ENCODE measurements at places on chromosomes 2 and 18.

- DNase-seq: no peak
These were observed 24.0 kb downstream of the RAX start for GRCh38 chr18:59249199-59249774.

DNA sequence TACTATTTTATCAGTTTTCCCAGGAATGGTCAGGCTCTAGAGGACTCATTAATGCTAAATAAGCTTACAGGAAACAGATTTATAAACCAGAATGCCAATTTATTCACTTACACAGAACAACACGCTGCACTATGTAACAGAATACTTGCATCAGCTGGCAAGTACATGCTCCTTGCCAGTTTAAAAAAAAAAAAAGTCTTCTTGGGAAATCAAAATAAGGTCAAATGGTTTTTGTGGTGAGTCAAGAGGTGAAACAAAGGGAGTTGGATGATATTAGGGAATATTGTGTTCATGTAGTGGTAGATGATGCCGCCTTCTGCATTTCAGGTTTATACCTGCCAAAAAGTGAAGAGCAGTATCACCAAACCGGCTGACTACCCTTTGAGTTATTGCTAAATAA is 1322.1 kb upstream of the ZEB2 start:
- DNase-seq: no peak

GRCh38 chr2:65360441-65360840 is 72.0 kb downstream of the SPRED2 start:
- DNase-seq: no peak

DNA sequence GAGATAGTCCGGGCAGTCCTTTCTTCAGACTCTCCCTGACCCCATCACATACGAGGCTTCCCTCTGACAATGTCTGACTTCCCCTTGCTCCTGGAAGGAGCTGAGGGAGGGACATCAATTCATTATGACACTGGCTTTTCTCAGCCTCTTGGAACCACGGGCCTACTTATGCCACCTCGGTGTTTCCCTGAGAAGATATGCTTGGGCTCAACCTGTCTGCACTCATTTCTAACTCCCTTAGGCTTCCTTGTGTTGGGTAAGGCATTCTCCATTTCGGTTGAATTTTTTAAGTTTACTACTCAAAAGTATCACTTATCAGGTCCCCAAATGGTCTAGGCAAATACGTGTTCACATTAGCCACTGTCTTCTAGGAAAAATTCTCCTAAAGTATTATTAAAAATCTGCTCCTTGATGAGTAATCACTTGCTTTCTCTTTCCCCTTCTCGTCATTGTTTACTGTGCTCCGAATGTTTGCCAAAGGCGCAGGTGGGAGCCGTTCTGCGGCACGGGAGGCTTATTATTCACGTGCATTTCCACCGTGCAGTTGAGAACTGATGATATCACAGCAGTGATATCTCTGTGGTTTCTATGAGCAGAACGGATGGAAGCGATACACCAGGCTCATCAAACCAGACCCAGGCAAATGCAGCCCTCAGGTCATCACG is 33.1 kb downstream of the ARL4C start:
- peak; percentile 92 for DNase-seq

DNA sequence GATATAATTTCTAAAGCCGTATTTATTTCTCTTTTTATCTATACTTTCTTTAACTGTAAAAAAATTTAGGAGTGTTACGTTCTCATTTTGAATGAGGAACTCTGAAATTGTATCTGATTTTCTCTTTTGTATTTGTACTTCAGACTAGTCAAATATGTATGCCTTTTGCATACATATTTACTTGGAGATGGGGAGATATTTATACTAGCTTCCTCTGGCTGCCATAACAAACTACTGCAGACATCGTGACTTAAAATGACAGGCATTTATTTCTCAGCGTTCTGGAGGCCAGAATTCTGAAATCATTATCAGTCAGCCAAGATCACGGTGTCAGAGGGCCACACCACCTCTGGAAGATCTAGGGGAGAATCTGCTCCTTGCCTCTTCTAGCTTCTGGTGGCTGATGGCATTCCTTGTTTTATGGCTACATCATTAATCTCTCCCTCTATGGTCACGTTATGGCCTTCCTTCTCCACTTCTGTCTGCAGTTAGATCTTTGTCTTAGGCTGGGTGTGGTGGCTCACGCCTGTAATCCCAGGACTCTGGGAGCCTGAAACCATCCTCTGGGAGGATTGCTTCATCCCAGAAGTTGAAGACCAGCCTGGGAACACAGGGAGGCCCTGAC is 8.2 kb downstream of the LCLAT1 start:
- no peak for DNase-seq

GRCh38 chr2:45778720-45779171 is 127.3 kb downstream of the PRKCE start:
- DNase-seq: peak; percentile 71

DNA sequence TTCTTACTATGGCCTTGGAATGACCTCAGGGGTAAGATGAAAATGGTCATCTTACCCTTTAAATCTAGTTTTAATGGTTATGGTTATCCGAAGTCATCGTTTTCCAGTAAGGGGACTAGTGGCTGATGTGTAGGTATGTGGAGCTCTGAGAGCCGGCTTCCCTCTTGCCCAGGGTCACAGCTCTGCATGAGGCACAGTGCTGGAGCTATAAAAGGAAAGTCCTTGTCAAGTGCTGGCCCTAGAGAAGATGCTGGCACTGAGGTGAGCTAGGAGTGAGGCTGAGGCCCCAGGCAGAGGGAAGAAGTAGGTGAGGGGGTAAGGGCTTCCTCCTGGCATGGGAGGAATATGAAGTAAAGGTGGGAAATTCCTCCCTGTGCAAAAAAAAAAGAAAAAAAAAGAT is 35.0 kb downstream of the SMARCAL1 start:
- no peak for DNase-seq

GRCh38 chr2:119760956-119761275 is 1.2 kb downstream of the PTPN4 start:
- no peak for DNase-seq

- DNase-seq: no peak
These were observed 512.0 kb downstream of the CMPK2 start for GRCh38 chr2:6353669-6354068.

DNA sequence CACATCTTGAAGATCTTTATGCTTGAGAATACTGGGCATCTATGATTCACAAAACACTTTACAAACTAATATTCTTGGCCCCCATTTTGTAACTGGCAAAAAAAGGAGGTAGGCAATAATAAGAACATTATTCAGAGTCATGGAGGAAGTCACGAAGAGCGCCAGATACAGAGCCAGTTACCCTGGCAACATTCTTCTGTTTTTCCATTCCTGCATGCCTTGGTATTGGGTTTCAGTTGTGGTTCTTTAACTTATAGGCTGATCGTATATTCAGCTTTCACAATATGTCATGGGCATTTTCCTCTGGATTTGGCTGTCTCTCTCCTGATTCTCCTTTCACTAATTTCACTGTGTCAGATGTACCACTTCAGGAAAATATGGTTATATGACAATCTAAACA is 234.7 kb downstream of the HRH4 start:
- DNase-seq: no peak

DNA sequence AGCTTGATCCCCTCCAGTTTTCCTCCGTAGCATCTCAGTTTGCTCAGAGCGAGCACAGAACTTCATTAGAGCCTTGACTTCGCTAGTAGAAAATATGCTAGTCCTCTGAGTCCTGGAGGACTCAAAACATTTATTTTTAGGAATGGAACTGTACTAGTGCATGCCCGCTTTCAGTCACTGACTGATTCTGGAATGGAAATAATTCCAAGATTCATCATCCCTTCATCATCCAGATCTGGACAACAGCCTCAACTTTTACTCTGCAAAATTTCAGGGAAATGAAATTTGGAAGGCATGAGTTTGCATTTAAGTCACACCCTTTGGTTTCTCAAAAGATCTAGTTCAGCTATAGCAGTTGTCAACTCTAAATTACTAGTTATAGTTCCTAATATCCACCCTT is 304.6 kb downstream of the XIRP2 start:
- no peak for DNase-seq

DNA sequence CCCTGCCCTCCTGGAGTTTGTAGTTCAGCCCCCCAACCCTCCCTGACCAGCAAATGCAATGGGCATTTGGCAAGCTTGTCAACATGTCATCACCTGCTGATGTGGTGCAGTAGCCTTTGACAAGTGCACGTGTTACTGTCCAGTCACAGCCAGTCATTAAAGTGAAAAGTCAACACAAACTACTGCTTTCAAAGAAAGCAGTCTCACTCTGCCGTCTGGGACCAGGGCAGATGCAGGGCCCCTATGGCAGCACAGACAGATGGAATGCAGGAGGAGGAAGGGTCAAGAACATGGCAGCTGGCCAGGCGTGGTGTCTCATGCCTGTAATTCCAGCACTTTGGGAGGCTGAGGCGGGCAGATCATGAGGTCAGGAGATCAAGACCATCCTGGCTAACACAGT is 222.4 kb upstream of the OSR1 start:
- no peak for DNase-seq

GRCh38 chr2:46068636-46069035 is 228.6 kb upstream of the EPAS1 start:
- no peak for DNase-seq

- no peak for DNase-seq
These were observed 93.6 kb upstream of the TAF1B start for GRCh38 chr2:9749546-9750223.

- peak; percentile 82 for DNase-seq
These were observed 111.4 kb downstream of the THADA start for GRCh38 chr2:43484323-43484930.

DNA sequence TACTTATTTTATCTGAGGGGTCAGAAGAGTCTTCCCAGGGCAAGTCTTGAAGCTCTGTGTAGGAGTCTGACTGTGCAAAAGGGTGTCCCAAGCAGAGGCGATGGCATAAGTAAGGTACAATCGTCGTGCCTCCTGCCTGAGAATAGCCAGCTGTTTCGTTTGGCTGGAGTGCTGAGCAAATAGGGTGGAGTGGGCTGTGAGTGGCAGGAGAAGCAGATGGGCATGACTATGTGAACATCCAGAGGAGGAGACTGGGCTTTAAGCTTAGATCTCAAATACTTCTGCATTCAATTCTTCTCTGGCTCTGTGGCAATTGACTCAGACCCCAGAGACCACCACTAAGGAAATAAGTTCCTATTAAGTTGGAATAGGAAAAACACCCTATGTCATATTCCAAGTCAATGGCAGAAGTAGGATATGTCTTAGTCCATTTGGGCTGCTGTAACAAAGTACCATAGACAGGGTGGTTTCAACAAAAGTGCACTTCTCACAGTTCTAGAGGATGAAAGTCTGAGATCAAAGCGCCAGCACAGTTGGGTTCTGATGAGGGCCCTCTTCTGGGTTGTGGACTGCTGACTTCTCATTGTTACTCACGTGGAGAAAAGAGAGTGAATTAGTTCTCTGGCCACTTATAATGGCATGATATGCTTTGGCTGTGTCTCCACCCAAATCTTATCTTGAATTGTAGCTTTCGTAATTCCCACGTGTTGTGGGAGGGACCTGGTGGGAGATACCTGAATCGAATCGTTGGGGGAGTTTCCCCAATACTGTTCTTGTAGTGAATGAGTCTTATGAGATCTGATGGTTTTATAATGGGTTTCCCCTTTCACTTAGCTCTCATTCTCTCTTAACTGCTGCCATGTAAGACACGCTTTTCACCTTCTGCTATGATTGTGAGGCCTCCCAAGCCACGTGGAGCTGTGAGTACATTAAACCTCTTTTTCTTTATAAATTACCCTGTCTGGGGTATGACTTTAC is 120.2 kb downstream of the LPIN1 start:
- DNase-seq: no peak

- no peak for DNase-seq
These were observed 129.4 kb upstream of the TPO start for GRCh38 chr2:1283871-1284270.

- DNase-seq: no peak
These were observed 167.2 kb downstream of the DDX1 start for GRCh38 chr2:15758848-15759247.

- DNase-seq: no peak
These were observed 306.0 kb upstream of the EPC2 start for GRCh38 chr2:148338541-148338940.

- DNase-seq: no peak
These were observed 3.7 kb upstream of the TMEM214 start for GRCh38 chr2:27029051-27029450.

GRCh38 chr2:111118981-111119821 is 1.5 kb upstream of the BCL2L11 start:
- peak; percentile 51 for DNase-seq

DNA sequence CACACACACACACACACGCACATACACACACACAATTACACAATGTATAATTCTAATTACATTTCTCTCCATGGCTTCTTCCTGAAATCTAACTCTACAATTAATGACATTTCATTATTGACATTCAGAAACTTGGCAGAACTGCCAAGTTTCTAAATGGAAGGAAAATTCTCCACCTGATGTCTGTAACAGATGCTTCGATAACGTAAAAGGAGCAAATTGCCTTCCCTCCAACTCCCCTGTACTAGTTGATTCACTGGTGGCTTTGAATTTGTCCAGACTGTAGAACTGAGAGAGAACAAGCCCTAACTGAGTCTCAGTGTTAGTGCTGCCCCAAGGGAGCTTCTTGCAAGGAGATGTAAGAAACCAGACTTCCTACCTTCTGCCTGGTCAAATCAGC is 255.1 kb upstream of the TMEM200C start:
- no peak for DNase-seq

- DNase-seq: no peak
These were observed 6.8 kb downstream of the MEIS1 start for GRCh38 chr2:66441581-66442320.

GRCh38 chr2:12326449-12327190 is 390.1 kb upstream of the TRIB2 start:
- DNase-seq: no peak

DNA sequence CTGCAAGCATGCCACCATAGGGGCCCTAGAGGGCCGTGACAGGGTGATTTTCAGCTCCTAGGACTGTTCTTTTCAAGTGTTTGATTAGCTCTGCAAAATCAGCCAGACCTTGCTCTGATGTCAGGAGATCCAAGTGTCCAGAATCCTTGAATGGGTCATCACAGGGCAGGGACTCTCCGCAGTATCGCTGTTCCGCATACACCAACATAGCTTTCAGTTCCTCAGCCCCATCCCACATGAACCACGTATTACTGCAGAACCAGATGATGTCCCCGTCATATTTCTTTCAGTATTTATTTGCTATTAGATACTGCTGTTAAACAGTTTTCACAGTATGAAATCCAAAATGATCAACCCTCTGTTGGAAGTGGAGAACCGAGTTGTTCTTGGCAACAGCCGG is 46.6 kb upstream of the RFX8 start:
- no peak for DNase-seq
